Activated CD8-positive, alpha-beta memory T cell treated with anti-CD3 and anti-CD28 coated beads for 1 hour (primary cell): ENCODE measurements at places on chromosomes 1 and 21.

GRCh38 chr1:222454782-222455181, 93.1 kb downstream of the HHIPL2 start:
- no peak for DNase-seq

- DNase-seq: no peak
Measured at GRCh38 chr1:172071746-172072145, 230.4 kb downstream of the DNM3 start.

DNA sequence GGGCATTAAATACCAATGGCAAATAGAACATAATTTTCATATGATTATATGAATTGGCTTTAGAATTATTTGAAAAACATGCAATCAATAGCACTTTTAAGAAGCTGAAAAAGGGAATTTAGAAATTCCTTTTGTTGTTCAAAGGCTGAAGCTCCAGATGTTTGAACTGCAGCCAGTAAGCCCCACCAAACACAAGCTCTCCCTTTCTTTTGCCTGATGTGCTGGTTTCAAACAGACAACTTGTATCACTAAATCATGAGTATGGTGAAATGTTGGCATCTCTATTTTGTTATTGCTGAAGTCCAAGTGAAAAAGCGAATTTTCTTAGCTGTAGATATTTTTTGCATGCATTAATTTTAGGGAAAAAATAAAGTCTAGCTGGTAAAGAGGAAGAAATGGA, 27.5 kb upstream of the NCAM2 start:
- no peak for DNase-seq

DNA sequence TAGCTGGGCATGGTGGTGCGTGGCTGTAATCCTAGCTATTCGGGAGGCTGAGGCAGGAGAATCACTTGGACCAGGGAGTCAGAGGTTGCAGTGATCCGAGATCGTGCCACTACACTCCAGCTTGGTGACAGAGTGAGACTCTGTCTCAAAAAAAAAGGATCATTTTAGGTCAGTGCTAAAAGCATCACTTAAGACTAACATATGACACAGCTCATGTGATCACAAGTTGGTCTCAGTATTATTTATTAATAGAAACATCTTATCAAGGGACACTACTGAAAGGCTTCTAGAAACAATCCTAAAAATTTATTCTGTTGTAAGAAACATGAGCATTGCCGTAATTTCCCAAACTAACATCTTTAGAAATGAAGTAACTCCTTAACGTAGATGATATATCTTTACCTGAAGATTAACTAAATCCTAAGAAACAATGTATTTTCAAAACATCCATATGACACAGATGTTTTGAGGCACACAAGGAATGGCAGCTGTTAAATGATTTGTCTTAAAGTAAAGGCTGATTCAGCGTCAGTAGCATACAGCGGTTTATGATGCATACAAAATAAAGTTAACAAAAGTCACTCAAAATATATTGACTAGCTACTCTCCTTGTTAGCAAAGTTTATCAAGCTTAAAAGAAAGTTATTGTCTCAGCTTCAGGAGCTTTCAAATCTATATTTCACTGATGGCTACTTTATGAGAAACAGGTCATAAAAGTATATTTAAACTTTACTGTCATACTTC, 2.6 kb downstream of the NIBAN1 start:
- no peak for DNase-seq

DNA sequence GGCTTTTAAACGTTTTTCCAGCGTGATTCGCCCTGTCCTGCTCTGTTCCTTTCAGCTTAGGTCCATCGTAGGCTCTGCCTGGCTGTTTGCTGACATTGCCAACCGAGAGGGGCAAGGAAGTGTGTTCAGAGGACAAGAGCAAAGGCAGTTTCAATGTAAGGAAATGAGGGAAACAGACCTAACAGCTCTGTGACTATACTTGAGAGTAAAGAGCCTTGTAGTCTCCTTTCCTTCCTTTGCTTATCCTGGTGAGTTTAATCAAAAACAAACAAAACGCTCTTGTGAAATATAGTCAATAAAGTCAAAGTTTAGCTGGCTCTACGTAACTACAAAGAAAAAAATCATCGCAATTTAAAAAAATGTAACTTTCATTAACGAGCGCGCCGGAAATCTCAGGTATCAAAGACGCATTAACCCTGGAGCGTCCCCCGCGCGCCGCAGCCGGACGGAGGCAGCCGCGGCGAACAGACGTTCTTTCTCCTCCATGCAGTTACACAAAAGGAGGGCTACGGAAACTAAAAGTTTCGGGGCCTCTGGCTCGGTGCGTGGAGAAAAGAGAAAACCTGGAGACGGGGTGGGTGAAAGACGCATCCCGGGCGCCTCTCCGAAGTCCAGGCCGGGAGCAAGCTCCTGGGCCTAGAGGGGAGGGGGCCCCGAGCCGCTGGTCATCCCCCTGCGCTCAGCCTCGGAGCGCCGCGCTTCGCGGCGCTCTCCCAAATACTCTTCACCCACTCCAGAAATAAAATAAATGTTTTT, 617 bp upstream of the ADGRL2 start:
- DNase-seq: no peak
